Osteoblast (primary cell): ENCODE measurements at places on chromosomes 7 and 10. TPM values are rescaled to one million over a fixed set of nuclear protein-coding genes. Genes with fewer than 3 reads are reported as not detected.

OR2A42 gene
- under 0.01 TPM in 1 of 2 replicates, not detected in the other for total RNA-seq

- DNase-seq, result no peak
Measured at GRCh38 chr10:70272925-70273316, 10.9 kb downstream of the NPFFR1 start.

DNA sequence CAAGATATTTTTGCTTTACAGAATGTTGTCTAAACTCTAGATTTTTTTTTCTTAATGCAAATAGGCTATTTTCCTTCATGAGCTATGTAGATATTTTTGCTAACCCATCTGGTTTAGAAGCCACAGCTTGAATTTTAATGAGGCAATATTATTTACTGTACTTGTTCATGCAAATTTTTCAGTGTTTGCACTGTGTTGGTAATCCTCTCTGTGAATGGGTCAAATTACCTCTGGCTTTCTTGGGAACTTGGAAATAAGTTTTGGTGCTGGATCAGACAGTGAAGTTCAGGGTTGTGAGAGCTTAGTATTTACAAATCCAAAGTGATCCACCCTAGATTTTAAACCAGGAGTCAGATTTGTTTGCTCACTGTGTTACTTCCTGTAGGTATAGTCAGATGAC, 686.9 kb downstream of the NXPH1 start:
- no peak for DNase-seq

- no peak for DNase-seq
Measured at GRCh38 chr7:139842401-139843210, 13.5 kb downstream of the TBXAS1 start.
